ENCODE measurements at places on chromosomes 2 and 18.

DNA sequence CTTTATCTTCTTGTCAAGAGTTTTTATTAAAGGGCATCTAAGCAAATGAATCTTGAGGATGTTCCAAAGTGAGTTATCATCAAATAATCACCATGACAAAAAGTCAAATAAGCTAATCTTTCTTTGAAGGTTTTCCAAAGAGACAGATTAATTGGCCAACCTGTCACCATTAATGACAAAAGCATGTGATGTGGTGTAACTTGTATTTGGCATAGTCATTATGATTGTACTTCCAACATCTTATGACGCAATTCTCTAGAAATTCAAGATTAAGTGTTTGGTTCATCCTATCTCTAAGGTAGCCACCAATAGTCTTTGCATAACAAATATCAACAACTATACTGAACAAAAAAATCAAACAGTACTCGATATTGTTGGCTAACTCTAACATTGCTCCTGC lies 28.6 kb downstream of the RBMS1 start:
- DNase-seq: no peak

- DNase-seq: no peak
Measured at GRCh38 chr2:54435325-54436226, 20.6 kb upstream of the SPTBN1 start.

GRCh38 chr2:159213296-159213695 lies 73.2 kb downstream of the WDSUB1 start:
- no peak for DNase-seq

DNA sequence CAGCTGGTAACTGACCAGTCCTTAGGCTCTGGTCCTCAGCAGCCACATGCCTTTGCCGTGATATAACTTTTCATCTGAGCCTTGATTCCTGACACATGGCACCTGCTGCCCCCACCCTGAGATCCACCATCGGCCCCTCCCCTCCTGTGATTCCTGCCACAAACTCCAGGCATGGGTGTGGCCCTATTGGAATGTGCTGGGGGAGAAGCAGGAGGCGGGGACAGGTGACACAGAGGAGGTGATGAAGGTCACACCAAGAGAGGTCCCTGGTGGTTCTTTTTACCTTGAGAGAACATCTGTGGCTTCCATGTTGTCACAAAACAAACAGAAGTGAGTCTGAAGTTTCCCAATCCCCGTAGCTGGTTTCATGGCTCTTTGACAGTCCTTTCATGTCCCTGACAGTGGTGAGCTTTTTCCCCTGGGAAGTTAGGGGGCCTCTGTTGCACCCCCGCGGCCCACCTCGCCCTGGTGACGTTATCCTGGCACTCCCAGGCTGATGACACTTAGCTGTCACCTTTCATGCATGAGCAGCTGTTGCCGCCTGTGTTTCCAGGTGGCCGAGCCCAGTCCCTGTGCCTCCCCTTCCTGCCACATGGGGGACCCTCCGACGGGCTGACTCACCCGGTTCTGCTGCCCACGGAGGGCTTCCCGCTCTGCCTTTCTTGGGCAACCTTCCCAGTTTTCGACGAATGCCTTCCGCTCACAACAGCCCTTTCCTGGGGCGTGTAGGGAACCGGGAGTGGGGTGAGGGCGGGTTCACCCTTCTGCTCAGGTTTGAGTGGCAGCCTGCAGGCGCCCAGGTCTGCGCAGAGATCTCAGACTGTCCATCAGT lies 66.3 kb upstream of the GLI2 start:
- no peak for DNase-seq

- no peak for DNase-seq
Measured at GRCh38 chr18:23314672-23315071, 138.4 kb upstream of the RIOK3 start.

DNA sequence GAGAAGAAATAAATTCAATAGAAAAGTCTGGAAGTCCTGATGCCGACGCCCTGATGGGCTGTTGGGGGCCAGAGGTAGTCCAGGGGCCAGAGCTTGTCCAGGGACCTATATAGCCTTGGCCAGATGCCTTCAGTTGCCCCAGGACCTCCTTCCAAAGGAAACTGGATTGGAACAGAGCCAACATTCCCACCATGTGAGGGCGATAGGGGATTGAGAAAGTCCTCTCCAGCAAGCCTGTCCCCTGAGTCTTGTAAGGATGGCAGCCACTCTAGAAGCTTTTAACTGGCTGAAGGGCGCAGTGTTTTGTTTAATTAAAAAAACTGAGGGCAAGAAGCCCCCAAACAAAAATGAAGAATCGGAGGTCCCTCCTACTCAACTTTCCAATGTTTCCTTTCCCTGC lies 54.9 kb upstream of the CDCA7 start:
- no peak for DNase-seq

GRCh38 chr18:37403100-37403781 lies 162.4 kb downstream of the CELF4 start:
- no peak for DNase-seq

DNA sequence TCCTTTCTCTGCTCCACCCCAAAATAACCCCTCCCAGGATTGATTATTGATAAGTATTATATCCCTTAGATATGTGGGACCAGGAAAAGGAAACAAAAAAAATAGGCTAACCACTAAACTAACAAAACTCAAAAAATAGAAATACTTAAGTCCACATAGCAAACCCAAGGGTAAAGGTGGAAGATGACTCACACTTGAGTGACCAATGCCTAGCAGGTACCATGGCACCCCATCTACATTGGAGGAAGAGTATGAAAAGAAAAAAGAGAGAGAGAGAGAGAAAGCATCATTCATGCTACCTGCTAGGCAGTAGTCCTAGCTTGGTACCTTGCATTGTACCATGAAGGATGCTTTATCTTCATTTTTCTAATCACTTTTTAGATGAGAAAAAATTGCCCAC lies 6.3 kb downstream of the EXOC6B start:
- DNase-seq: no peak
